ENCODE measurements at places on chromosomes 3 and 15.

DNA sequence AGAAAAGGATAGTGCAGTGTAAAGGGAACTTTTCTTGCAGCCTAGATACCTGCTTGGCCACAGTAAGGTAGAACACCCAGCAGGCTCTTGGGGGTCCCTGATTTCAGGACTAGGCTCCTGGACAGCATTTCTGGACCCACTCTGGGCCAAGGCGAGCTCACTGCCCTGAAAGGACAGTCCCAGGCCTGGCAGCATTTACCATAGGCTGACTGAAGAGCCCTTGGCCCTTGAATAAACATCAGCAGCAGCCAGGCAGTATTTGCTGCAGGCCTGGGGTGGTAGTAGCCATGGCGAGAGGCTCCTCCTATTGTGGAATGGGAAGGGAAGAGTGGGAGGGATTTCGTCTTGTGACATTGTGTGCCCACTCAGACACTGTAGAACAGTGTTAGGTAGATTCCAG lies 529.2 kb downstream of the TUSC7 start:
- DNase-seq, result no peak

DNA sequence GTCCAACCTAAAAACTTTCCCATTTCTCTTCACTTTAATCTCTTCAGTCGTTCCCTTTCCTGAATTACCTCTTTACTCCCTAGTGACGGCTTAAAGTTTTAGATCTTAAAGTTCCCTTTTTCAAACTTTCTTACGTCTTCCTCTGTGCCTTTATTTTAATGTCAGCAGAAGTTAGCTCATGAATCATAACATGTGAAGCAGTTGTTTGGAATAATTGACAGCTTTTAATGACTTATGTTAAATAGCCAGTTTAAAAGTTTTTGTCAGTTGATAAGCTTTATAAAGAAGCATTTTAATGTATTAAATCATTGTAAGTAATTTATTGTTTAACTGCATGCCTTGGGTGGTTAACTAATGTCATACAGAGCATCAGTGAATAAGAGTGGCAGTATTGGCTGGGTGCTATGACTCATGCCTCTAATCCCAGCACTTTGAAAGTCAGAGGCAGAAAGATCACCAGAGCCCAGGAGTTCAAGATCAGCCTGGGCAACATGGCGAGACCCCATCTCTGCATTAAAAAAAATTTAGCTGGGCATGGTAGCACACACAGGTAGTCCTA lies 33.9 kb downstream of the PIK3CA start:
- peak; percentile 73 for DNase-seq

DNA sequence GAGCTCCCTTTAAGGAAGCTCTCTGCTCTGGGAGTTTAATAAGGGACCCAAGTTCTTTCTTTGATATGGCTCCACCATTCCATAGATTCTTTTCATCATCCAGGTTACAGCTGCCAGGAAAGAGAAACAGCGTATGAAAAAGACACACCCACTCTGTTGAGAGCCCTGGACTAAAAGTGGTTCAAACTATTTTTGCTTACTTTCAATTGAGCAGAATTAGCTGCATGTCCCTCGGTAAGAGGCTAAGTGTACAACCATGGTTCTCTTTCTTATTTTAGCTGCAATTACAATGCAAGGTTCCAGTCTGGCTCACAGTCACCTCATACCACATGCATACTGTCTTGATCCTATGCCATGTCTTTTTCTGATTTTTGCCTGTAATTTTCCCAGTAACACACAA lies 1288.3 kb downstream of the NSUN3 start:
- no peak for DNase-seq

- no peak for DNase-seq
Measured at GRCh38 chr3:102238362-102238761, 196.5 kb upstream of the ZPLD1 start.

DNA sequence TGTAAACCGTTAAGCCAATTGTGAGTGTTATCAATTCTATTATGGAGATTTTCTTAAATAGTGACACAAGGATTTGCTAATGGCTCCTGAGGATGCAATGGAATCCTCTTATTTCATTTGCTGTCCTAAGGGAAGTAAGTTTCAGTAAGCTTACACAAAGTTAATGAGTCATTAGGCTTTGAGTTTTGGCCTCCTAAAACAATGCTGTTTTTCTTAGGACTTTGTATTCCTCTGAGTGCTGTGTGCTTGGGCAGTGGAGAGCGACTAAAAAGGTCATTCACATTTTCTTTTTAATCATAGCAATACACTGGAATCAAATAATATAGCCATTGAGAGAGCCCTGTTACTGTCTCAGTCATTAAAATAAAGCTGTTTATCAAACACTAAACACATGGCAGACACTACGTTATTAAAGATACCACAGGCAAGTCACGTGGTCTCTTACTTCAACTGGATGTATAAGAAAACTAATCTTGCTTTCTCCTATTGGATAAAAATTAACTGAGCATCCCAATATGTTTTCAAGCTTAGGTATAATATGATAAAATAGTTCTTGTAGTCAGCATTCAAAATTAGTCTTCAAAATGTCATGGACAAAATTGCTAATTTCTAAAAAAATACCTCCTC lies 290.8 kb downstream of the NLGN1 start:
- DNase-seq, result no peak

DNA sequence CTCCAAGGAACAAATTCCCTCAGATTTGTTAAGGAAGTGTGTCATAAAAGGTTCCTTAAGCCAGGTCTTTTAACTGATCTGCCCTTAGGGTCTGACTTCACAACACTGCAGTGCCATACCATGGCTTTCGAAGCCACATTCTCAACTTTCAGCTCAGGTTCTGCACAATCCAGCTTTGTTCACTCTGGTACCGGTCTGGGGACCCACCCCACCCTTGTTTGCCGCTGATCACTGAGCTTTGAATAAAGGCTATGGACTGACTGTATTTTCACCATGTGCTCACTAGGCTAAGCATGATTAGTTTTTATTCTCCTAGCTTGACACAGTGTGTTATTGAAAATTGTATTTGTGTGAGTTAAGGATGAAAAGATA lies 15.9 kb downstream of the SNX1 start:
- DNase-seq, result no peak
